Ureter (tissue), 1 donor: ENCODE measurements at places on chromosomes 2 and 18. TPM values are rescaled to one million over a fixed set of nuclear protein-coding genes. Genes with fewer than 3 reads are reported as not detected.

The CCDC142 gene
- 28.6 TPM for total RNA-seq

The TXNDC2 gene
- 0.21 TPM for total RNA-seq

The ITM2C gene
- total RNA-seq: 227 TPM

The FZD7 gene
- 24.2 TPM for total RNA-seq

The ADRA2B gene
- 1.1 TPM for total RNA-seq

The ERFE gene
- total RNA-seq: 1.8 TPM

The SRD5A2 gene
- total RNA-seq: 0.65 TPM

The DHRS9 gene
- total RNA-seq: 1.1 TPM

The CHRND gene
- total RNA-seq: not detected

The NPPC gene
- 0.36 TPM for total RNA-seq

The SCN2A gene
- total RNA-seq: 0.29 TPM

The RESP18 gene
- total RNA-seq: not detected

The SLC4A1AP gene
- 19.7 TPM for total RNA-seq

The CLHC1 gene
- total RNA-seq: 26.3 TPM

The CFAP210 gene
- 0.49 TPM for total RNA-seq
